ENCODE measurements at places on chromosomes 3 and 15. TPM values are rescaled to one million over a fixed set of nuclear protein-coding genes. Genes with fewer than 3 reads are reported as not detected.

EIF4A2 gene
- total RNA-seq: 563 TPM

C3orf85 gene
- total RNA-seq: not detected

SEMA4B gene
- 6.9 TPM for total RNA-seq

PPP1R14D gene
- not detected for total RNA-seq

- no peaks in the 10 kb centered on the region for H3K36me3 ChIP-seq
- H3K4me3 ChIP-seq: no peak overlapping the region
- no peak overlapping the region for H3K27ac ChIP-seq
- DNase-seq: no peak
- no peaks in the 10 kb centered on the region for H3K4me1 ChIP-seq
These were observed 57.8 kb upstream of the PLSCR4 start for GRCh38 chr3:146308682-146309081.

GRCh38 chr3:193814166-193814892, 221.3 kb downstream of the OPA1 start:
- H3K4me3 ChIP-seq: no peak overlapping the region
- DNase-seq: no peak
- H3K27ac ChIP-seq: no peak overlapping the region
- no peaks in the 10 kb centered on the region for H3K27me3 ChIP-seq

GRCh38 chr15:45862034-45862433, 227.2 kb downstream of the SQOR start:
- no peaks in the 10 kb centered on the region for H3K4me1 ChIP-seq
- DNase-seq: no peak
- no peaks in the 10 kb centered on the region for H3K36me3 ChIP-seq
- H3K4me3 ChIP-seq: no peak overlapping the region
- no peaks in the 10 kb centered on the region for H3K27me3 ChIP-seq

- no peaks in the 10 kb centered on the region for H3K27me3 ChIP-seq
- peak overlapping the region; percentile 70 for H3K27ac ChIP-seq
- H3K4me1 ChIP-seq: no peaks in the 10 kb centered on the region
- no peak for DNase-seq
These were observed 42.3 kb upstream of the LIMD1 start for GRCh38 chr3:45552031-45552793.

DNA sequence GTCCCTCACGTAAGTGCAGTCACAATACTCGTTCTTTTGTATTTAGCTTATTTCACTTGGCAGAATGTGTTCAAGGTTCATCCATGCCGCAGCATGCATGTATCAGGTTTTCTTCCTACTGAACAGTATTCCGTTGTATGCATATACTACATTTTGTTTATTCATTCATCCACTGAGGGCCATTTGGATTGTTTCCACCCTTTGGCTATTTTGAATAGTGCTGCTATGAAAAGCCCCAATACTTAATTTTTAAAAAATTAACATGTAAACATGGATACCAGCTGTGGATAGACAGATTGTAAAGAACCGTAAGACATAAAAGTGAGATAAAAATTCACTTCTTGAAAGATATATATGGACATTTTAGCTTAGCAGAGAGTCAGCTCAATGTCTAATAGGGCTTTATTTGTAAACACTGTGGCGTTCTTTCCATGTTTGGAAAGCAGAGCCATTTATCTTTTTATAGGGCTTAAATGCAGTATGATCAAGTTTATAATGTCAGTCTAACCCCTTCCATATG, 115.9 kb downstream of the VPS8 start:
- no peak overlapping the region for H3K27ac ChIP-seq
- peaks cover 24% of the 10 kb centered on the region for H3K36me3 ChIP-seq
- no peaks in the 10 kb centered on the region for H3K27me3 ChIP-seq
- no peak for DNase-seq
- no peaks in the 10 kb centered on the region for H3K4me1 ChIP-seq

- H3K36me3 ChIP-seq: peaks cover 29% of the 10 kb centered on the region
- DNase-seq: no peak
- H3K27ac ChIP-seq: no peak overlapping the region
- H3K27me3 ChIP-seq: no peaks in the 10 kb centered on the region
- no peak overlapping the region for H3K4me3 ChIP-seq
These were observed 63.6 kb upstream of the RPL32 start for GRCh38 chr3:12904951-12905315.

DNA sequence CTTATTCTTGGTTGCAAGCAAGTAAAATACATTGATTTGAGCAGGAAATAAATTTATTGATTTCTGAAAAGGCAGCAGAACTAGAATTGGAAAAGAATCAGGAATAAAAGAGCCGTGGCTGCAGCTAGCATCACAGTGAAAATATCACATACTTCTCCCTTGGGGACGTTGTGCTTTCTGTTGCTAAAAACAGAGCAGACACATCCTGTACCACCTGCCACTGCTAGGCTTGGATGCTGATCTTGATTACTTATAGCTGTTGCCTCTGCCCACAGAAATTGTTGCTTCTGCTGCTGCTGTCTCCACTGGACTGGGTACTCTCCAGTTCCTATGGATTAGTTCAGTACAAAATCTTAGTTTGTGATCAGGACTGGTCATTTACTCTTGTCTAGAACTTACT, 283.8 kb downstream of the C3orf38 start:
- H3K36me3 ChIP-seq: no peaks in the 10 kb centered on the region
- H3K4me3 ChIP-seq: no peak overlapping the region
- H3K27me3 ChIP-seq: no peaks in the 10 kb centered on the region

- no peaks in the 10 kb centered on the region for H3K36me3 ChIP-seq
- H3K4me3 ChIP-seq: no peak overlapping the region
- no peaks in the 10 kb centered on the region for H3K27me3 ChIP-seq
- no peaks in the 10 kb centered on the region for H3K4me1 ChIP-seq
- no peak overlapping the region for H3K27ac ChIP-seq
These were observed 241.0 kb upstream of the GBE1 start for GRCh38 chr3:82002491-82002890.

GRCh38 chr15:64732156-64732860, 43.1 kb downstream of the RBPMS2 start:
- H3K27me3 ChIP-seq: no peaks in the 10 kb centered on the region
- H3K27ac ChIP-seq: no peak overlapping the region
- DNase-seq: no peak
- no peaks in the 10 kb centered on the region for H3K36me3 ChIP-seq
- H3K4me3 ChIP-seq: no peak overlapping the region
- peaks cover 7% of the 10 kb centered on the region for H3K4me1 ChIP-seq
